ENCODE measurements at places on chromosomes 2 and 18.

DNA sequence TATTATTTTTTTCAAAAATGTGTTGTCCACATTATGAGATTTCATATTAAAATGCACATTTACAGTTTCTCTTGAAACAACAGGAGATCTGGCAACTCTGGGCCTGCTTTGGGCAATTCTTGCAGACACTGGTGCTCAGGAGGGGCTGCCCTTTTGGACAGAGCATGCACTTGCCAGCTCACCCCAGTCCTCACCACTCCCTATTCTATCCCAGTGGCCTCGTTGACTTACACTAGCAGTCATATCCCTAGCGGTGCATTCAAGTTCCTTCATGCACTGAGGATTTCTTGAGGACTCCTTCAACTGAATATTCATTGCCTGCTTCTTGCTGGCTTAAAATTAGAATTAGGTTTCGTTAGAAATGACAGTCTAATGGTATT, 87.9 kb upstream of the FHL2 start:
- DNase-seq: no peak

GRCh38 chr2:31811482-31811881, 199.3 kb downstream of the MEMO1 start:
- no peak for DNase-seq

GRCh38 chr18:63505566-63506335, 29.0 kb downstream of the SERPINB5 start:
- peak; percentile 11 for DNase-seq

DNA sequence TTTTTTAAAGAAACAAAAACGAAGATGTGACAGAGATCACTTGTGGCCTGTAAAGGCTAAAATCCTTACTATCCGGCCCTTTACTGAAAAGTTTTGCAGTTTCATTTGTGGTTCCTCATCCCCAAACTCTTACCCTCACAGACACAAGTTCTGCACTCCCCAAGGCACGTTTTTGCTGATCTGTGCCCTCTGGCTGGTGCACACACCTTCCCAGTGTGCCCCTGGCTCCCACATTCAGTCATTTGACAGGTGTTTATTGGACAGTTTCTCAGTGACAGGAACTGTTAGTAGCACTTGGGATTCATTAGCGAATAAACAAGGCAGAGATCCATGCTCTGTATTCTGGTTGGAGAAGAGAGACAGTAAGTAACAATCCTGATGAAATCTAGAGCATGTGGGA, 22.8 kb downstream of the ZAP70 start:
- DNase-seq: no peak

DNA sequence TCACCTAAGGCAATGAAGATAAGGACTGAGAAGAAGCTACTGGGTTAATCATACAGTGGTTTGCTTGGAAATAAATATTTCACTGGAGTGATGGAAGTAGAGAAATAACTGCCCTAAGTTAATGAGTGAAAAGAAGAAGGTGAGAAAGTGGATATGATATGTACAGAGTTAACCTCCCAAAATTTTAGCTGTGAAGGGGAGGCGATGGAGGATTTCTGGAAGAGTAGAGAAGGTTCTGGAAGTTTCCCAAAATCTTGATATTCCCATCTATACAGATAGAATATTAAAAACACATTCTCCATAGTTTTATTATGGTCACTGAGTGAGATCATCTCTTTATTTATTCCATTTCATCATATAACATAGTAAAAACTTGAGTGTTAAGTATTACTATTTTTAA, 296.6 kb upstream of the RGPD4 start:
- DNase-seq: no peak

GRCh38 chr2:149050188-149050587, 11.7 kb downstream of the LYPD6B start:
- peak; percentile 88 for DNase-seq

DNA sequence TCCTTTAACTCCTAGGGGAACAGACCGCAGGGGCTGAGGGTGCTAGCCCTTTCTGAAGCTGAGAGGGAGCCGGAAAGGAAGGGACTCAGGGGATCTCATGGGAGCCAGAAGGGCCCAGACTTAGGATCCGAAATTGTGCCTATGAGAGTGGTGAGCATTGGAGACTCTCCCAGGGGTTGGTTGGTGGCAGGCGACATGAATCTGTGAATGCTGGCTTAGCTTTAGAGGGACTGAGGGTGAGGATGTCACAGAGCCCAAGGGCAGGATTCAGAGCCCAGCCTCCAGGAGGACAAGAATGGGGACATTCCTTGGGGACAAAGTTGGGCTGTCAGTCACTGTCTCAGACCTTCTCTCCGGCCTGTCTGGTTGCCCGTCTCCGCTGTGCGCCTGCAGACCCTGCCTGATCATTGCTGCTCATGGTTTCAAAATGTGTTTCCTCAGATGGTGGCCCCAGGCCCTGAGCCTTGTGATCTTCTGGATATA, 17.5 kb downstream of the GNLY start:
- no peak for DNase-seq

DNA sequence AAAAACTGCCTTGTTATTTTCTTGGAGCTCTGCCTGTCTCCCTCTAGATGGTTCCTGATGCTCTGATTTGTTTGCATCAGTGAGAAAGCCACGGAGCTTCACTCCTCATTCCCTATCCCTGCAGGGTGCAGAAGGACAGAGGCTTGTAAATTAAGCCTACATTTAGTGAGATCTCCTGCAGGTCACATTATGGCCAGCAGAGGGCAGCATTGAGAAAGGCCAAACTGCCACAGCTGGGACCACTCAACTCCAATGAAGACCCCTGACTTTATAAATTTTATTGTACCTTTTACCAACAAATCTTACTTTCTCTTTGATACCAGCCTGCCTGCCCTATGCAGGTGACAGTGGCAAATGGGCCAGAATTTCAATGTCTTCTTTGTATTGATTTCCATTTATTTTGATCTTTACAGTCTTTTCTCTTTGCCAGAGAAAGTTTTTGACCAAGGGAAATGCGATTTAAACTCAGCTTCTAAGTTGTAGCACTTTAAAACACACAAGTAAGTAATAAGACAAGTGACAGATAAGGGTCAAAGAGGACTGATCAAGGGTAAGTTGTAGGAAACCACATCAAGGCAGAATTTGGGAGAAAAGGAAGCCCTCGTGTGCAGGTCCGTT, 1029.1 kb upstream of the KLHL29 start:
- no peak for DNase-seq

- peak; percentile 56 for DNase-seq
These were observed 11.0 kb downstream of the TTN start for GRCh38 chr2:178796079-178796677.

DNA sequence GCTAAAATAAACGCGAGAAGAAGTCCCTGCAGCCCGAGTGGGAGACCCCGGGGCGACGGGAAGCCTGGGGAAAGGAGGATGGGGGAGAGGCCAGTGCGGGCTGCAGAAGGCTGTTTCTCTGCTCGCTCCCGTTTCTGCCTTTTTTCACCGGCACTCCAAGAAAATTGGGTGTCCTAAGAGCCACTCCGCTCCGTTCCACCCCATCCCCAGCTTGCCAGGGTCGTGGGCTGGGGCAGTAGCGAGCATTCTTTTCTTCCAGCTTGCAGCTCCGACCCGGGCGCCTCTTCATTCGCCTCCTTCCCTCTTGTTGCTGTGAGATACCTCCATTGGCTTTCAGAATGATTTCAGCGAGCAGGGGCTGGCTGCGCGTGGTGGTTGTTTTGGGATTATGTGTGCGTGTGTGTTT, 1.1 kb downstream of the HOXD3 start:
- no peak for DNase-seq

DNA sequence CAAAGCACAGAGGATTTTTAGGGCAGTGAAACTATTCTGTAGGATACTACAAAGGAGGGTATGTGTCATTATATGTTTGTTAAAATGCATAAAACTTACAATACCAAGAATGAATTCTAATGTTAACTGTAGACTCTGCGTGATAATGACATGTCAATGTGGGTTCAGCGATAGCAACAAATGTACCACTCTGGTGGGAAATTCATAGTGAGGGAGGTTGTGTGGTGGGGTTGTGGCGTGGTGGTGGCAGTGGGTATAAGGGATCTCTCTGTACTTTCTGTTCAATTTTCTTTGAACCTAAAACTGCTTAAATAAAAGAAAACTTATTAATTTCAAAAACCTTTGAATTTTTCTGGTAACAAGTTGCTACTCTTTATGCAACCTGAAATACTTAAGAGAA, 99.3 kb upstream of the SLC38A11 start:
- DNase-seq: no peak

DNA sequence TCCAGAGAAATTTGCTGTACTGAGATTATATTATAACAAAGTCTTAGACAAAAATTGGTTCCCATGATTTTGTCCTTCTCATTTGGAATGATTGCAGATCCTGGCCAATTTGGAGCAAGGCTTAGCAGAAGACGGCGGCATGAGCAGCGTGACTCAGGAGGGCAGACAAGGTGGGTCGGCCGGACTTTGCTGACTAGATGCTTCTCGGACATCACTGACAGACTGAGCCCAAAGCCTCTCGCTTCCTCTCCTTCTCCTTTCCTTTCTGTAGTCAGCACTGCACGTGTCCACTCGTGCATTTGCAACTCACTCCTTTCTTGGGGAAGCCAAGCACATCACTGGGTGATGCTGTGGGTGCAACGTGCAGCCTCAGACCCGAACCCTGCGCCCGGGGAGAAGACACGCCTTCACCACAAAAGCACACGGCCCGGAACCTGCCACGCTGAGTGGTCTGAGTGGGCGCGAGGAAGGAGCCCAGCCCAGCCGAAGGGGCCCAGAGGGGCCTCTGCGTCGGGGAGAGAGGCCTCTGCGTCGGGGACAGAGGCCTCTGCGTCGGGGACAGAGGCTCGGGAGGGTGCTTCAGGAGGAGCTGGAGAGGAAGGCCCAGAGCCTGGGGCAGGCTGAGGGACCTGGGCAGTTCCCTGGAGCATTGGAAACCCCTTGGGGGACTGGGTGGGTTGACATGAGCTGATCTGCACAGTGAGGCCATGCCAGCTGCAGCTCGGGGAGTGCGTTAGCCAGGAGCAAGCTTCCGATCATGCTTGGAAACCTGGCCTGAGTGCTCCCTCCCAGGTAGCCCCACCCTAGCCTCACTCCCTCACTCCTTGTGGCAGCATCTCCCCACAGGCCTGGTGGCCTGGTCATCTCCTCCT, 61.6 kb downstream of the ADI1 start:
- DNase-seq: no peak

GRCh38 chr18:5542515-5543035, 1.2 kb downstream of the EPB41L3 start:
- DNase-seq: peak; percentile 27

DNA sequence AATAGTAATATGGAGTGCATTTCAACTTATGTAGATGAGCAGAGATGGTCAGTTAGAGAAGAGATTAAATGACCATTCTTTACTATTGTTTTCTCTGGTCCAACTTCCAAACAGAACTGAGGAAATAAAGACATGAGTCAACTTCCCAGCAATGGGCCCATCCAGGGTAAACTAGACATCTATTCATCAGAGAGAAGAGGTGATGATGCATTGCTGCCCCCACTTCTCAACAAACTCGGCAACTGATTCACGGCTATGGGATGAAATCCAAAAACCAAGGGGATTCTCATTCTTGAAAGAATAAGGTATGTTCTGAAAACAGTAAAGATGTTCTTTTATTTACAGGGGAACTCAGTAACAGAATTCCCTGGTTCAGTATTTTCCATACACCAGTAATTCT, 190.7 kb downstream of the RDH14 start:
- no peak for DNase-seq

GRCh38 chr2:3244486-3244885, 133.1 kb downstream of the EIPR1 start:
- no peak for DNase-seq

GRCh38 chr2:24919506-24920097, 435 bp downstream of the ADCY3 start:
- no peak for DNase-seq

DNA sequence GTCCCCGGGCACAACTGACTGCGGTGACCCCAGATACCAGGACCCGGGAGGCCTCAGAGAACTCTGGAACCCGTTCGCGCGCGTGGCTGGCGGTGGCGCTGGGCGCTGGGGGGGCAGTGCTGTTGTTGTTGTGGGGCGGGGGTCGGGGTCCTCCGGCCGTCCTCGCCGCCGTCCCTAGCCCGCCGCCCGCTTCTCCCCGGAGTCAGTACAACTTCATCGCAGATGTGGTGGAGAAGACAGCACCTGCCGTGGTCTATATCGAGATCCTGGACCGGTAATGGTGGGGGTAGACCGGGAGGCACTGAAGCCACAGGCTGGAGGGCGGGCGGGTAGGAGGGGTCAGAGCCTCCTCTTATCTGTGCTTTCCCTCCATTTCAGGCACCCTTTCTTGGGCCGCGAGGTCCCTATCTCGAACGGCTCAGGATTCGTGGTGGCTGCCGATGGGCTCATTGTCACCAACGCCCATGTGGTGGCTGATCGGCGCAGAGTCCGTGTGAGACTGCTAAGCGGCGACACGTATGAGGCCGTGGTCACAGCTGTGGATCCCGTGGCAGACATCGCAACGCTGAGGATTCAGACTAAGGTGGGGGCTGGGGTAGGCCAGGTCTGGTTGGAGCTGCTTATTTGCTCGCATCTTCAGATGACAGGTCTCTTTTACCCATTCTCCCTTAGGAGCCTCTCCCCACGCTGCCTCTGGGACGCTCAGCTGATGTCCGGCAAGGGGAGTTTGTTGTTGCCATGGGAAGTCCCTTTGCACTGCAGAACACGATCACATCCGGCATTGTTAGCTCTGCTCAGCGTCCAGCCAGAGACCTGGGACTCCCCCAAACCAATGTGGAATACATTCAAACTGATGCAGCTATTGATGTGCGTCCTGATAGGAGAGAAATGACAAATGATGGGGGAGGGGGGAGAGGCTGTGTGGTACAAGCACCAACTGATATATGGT, 780 bp downstream of the HTRA2 start:
- peak; percentile 51 for DNase-seq

DNA sequence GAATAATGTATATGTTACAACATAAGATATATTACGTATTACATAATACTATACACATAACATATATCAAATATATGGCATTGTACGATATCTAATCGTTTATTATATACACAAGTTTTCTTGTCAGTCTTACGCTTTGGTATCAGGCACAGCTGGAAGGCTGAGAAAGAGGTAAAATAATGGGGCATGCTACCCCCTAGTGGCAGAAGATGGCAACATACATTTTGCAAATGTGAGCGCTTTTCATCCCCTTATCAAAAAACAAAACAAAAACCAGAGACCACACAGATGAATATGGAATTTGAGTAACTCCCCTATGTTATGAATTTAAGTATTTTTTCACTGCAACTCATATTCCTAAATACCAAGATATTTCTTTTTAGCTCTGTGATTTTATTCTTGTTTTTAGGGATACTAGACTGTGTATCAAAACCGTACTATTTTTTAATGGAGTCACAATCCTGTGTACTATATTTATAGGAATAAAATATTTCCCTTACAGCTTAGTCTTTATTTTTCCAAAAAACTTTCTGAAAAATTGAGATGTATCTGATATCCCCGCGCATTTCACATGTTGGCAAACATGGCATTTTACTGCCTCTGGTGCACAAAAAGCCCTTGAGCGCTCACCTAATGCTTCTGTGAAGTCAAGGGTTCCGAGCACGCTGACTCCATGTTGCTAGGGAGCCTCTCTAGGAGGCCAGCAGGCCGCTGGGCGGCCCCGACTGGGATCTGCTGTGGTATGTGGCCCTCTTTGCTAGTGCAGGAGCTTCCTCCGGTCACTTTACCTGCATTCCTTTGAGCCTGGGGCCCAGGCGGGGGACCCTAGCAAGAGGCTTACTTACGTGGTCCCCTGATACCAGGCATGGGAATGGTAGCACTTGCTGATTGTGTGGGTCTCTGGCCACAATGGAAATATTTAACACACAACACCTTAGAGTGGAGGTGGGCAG, 62.5 kb downstream of the SLC4A3 start:
- DNase-seq: peak; percentile 75

All from AG10803 (cell line).